ENCODE measurements at places on chromosomes 12 and 14.
A peak's percentile ranks its signal among the peaks of the same experiment; 100 is the strongest.

DNA sequence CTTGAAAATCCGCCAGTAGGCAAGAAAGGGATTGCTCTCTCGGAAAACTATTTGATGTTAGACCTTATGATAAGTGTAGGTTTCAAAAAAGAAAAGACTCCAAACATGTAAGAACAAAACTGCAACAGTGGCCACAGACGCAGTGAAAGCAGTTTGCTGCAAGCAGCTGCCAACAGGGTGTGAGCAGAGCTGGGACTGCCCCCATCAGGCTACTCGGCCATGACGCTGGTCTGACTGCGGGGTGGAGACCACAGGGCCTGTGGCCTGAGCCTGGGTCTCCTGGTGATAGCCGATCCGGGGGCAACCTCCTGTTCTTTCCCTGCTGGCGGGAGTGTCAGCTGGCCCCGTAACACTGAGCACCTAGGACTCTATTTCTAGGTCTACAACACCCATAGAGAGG is 63.2 kb downstream of the AMN start:
- DNase-seq, result no peak

DNA sequence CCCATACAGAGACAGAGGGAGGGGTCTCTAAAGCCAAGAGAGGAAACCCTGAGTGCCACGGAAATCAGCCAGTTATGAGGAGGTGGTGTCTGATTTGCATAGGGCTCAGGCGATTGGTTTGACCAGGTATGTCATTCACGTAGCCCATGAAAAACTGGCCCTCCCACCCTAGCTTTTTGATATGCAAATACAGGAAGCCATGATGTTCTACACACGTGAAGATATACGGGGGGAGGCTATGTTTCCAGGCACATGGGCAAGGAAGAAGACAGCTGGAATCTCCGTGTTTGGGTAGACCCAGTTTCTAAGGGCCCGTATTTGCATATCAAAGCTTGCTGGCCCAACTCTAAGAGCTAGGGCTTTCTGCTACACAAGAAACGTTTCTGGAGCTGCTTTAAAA is 717.8 kb upstream of the SEL1L start:
- DNase-seq, result no peak

DNA sequence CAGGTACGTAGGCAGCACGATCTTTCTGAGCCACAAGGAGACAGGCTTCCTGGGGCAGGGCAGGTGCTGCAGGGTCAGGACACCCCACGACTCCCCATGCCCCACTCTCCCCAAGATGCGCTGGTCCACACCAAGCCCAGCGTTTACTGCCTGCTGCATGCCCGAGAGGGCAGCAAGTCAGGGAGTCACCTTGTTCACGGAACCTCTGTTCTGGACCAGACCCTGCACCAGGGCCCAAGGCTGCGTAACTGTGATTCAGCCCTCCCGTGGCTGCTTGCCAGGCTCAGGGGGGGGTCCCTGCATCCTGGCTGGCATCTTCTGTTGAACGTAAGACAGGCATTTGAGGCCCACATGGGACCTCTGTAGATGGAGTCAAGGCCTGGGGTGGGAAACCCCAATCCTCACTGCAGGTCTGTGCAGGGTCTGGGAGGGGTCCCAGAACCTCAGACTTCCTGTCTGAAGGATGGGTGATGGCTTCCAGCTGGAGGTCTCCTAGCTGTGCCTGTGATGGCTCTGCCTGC is 228.6 kb upstream of the RTL1 start:
- no peak for DNase-seq

DNA sequence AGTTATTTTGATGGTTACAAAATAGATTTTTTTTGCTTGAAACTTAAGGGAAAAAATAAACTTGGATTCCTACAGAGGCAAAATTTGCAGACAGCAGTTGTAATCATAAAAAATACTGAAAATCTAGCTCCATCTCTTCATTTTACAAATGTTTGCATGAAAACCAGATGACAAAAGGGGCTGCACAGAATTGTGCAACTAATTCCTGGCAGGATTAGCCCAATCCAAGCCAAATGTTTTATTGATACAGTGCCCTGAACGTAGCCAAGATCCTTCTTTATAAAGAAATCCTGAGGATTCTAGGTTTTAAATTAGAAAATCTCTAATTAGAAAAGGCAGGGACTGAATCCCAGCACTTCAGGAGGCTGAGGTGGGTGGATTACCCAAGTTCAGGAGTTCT is 356.4 kb upstream of the SEL1L start:
- no peak for DNase-seq

- DNase-seq, result no peak
These were observed 81.4 kb downstream of the PIWIL1 start for GRCh38 chr12:130419116-130419515.

DNA sequence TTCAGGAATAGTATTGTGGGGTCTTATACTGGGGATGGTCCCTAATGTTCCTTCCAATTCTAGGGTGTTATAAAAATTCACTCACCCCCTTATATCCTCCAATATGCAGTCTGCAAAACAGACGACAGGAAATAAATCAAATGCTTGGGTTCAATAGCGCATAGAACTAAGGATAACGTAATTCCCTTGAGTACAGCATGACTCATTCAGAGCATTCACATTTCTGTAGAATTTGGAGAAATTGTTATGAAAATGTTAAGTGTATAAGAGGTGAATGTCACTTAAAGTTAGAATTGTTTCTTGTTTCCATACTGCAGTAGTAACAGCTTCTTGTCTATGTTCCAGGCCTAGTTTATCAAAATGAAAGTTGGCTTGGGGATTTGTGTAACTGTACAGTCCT is 271.4 kb downstream of the RPS29 start:
- no peak for DNase-seq

DNA sequence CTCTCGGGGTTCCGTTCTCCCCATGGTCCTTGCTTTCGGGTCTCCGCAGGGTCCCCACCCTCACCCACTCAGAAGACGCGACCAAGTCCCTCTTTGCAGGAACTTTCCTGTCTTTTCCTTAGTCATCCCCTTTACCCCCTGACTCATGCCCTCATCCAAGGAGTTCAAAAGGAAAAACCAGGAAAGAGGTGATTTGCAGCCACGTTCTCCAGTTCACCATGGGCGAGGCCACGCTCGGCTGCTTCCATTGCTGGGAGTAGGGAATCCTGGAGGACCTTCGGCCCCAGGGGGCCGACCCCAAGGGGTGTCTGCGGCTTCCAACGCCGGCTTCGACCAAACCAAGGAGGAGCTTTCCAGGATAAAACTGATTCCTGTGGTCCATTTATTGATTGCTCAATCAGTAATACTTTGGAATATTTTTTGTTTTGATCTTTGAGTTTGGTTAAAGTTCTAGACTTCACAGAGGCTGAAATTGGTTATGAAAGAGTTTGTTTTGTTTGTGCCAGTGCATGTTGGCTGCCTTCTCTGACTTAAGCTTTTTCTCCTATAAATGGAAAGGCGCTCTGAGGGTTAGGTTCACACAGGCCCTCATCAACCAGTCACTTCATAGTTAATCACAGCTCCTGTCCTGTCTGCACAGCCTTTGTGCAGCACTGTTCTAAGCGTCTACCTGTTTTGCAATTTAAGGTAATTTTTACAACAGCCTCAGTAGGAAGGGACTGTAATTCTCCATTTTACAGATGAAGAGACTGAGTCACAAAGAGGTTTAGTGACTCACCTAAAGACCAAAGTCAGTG is 827 bp downstream of the ALDH2 start:
- no peak for DNase-seq

- DNase-seq, result peak; percentile 91
These were observed 154.9 kb upstream of the ATP2B1 start for GRCh38 chr12:89863493-89863938.
